ENCODE measurements at places on chromosomes 5 and 9.

GRCh38 chr9:126334721-126335621, 8.3 kb downstream of the MVB12B start:
- DNase-seq, result no peak

DNA sequence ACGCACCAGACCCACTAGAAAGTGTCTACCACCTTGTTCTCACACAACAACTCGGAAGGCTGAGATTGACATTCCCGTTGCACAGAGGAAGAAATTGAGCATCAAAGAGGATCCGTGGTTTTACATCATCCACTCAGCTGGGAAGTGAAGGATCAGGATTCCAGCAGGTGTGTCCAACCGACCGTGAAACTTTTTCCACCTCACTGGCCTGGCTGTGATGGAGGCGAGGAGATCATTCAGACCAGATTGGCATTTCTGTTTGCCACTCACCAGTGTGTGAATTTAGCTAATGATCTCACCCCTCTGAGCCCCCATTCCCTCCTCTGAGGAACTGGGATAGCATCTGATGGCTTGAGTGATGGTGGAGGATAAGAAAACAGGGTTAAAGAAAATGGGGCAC, 46.7 kb upstream of the CPLX2 start:
- no peak for DNase-seq

GRCh38 chr5:40318395-40318794, 361.3 kb upstream of the PTGER4 start:
- DNase-seq, result no peak

- peak; percentile 6 for DNase-seq
Measured at GRCh38 chr5:38369692-38370091, 111.3 kb downstream of the EGFLAM start.

DNA sequence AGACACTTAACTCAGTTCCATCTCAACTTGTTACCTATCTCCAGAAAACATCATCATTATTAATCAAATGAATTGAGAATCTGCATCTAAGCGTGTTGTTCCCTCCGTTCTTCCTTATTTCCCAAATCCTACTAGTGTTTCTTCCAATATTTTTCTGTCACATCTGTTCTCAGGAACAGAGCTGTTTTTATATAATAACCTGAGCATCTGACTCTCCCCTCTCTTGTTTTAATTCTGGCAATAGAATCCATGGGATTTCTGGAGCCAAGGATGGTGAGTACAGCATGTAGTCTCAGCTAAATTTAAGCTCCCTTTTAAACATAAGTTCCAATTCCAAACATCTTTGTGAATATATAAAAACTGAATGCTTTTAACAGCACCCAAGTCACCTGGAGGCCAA, 558.3 kb downstream of the DTWD2 start:
- no peak for DNase-seq

DNA sequence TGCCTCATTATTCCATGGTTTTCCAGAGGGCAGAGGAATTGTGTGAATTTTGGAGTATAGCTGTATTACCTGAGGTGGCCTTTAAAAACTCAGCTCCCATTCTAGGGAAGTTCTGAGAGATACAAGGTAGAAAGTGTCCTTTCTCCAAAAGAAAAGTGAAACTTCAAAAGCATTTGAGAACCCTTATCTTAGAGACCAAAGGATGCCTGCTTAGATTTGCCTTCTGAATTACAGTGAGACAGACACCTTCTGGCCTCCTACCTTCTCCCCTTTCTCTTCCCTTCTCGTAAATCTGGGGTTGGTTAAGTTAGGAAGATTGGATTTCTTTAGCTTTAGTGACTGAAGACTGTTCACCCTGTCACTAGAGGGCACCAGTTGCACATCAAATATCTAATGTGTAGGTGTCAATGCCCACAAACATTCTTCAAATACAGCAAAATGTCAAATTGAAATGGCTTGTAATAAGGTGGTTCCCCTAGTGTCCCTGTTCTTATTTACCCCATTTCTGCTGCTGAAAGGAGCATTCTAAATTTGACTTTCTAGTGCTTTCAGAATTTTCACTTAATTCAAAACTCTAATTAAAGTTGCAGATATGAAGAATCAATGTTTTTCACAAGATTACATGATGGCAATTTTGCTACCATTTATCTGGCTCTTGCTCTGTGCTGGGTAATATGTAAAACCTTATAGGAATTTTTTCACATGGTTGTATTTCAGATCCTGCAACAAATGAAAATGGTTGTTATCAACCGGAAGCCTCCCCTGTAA, 46.7 kb downstream of the PRRC1 start:
- peak; percentile 17 for DNase-seq

- no peak for DNase-seq
Measured at GRCh38 chr5:112154940-112155686, 264.0 kb downstream of the EPB41L4A start.

DNA sequence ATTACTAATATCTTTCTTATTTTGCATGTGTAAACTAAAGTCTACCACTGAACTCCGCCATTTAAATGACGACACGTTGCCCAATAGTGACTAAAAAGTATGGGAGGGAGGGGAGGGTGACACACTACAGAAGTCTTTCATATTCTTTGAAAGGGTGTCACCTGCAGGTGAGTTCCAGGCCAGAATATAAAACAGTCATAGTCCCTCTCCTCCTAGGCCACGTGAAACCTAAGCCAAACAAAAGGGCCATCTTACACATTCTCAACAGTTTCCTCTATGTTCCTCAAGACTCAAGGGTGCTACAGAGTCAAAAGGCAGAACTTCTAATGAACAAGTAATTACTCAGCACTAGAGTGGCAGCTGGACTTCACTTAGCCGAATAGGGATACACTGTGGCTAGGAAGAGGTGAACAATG, 6.4 kb downstream of the CEMIP2 start:
- DNase-seq, result no peak

- DNase-seq, result no peak
Measured at GRCh38 chr9:130034570-130034969, 8.4 kb downstream of the FNBP1 start.

- DNase-seq, result no peak
Measured at GRCh38 chr5:176902911-176903664, 3.9 kb upstream of the HK3 start.

- DNase-seq, result peak; percentile 68
Measured at GRCh38 chr9:127578952-127579853, 32.9 kb upstream of the STXBP1 start.

DNA sequence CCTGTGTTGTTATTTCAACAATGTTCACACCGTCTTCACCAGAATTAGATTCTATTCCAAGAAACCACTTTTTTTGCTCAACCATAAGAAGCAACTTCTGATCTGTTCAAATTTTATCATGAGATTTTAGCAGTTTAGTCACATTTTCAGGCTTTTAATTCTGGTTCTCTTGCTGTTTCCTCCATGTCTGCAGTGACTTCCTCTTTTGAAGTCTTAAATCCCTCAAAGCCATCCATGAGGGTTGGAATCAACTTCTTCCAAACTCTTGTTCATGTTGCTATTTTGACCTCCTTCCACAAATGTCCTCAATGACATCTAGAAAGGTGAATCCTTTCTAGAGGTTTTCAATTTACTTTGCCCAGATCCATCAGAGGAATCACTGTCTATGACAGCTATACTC, 25.7 kb upstream of the ENTREP1 start:
- DNase-seq, result no peak

DNA sequence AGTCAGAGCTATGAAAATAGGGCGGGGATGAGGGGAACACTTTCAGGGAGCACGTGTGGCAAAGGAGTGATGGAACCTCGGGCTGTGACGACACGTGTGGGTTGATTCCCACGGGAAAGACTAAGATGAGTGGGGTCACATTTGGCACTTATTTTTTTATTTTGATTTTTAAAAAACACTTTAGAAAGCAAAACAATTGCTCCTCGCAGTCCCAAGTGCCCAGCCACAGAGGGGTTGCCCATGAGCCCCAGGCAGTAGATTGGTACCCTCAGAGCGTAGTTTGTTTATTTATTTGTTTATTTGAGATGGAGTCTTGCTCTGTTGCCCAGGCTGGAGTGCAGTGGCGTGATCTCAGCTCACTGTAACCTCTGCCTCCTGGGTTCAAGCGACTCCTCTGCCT, 69.7 kb downstream of the WNK2 start:
- DNase-seq, result no peak

GRCh38 chr5:68343421-68343826, 127.9 kb downstream of the PIK3R1 start:
- DNase-seq, result no peak

GRCh38 chr9:77820293-77820954, 172.3 kb upstream of the GNA14 start:
- DNase-seq, result no peak

GRCh38 chr9:70405808-70406433, 8.5 kb downstream of the KLF9 start:
- DNase-seq, result no peak

- DNase-seq, result no peak
Measured at GRCh38 chr9:129586245-129586644, 34.7 kb downstream of the C9orf50 start.

- DNase-seq, result no peak
Measured at GRCh38 chr5:14237317-14238086, 94.4 kb downstream of the TRIO start.

GRCh38 chr5:59133764-59134261, 550.9 kb downstream of the RAB3C start:
- DNase-seq, result peak; percentile 93

- DNase-seq, result no peak
Measured at GRCh38 chr5:172906436-172906835, 52.8 kb upstream of the RPL26L1 start.

- no peak for DNase-seq
Measured at GRCh38 chr5:180172447-180173197, 36.4 kb downstream of the RASGEF1C start.

DNA sequence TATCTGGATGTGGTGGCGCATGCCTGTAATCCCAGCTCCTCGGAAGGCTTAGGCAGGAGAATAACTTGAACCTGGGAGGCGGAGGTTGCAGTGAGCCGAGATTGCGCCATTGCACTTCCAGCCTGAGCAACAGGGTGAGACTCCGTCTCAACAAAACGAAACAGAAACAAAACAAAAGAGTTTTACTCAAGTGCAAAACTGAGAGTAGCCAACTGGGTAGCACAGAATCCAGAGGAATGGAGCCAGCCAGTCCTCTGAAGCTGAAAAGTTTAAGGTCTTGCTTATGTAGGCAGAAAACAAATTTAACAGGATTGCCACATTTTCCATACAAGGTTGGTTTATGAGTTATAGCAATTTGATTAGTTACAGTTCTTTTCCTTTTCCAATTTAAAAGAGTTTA, 32.0 kb downstream of the SPIN1 start:
- DNase-seq, result no peak

DNA sequence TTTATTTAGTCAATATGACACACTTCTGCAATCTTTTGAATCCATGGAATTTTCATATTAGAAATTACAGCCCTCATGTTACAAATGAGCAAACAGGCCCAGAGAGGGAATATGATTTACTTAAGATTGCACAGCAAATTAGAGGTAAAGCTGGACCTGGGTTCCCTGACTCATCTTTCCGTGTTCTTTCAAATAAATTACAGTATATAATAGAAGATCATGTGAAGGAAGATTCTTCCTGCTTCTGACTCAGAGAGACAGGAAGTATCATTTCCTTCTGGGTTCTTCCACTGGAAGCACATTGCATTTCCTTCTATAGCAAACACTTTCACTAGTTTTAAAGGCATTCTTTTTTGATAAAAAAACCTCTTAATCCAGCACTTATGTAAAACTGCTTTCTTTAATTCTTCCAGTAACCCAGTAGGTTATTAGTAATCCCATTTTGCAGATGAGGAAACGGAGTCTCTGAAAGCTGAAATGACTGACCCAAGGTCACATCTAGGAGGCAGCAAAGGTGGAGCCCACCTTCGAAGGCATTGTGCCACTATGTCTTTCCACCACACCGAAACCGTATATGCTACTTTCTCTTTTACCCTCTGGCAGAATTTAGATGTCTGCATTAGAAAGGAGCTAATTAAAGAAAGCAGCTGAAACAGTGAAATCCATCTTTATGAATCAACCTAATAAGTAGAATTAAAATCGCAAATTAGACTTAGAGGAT, 566.7 kb upstream of the KLF4 start:
- DNase-seq, result no peak

DNA sequence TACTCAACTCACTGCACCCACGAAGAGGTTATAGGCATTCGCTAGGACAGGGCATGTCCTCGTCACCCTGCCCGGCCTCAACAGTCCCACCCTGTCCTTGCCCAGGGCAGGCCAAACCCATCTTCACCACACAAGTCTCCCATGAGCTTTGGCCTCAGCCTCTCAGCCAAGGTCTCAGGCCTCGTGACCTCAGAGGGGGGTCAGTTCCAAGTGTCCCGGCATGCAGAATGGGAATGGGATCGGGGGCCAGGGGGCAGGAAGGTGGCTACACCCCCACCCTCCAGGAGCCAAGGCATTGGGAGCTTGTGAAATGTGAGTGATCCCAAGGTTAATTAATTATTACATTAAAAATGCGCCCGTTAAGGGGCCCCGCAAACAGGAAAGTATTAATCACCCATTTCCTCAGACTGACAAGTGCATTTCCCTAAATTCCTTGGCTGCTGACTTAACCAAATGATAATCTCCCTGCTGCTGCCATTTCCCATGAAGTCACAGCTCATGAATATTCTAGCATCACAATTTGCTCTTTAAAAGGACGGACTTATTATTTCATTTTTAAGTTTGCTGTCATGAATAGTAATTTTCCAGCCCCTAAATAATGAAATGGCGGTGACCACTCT, 8.0 kb upstream of the UBAC1 start:
- no peak for DNase-seq

- peak; percentile 73 for DNase-seq
Measured at GRCh38 chr9:98908897-98909634, 34.6 kb upstream of the COL15A1 start.

DNA sequence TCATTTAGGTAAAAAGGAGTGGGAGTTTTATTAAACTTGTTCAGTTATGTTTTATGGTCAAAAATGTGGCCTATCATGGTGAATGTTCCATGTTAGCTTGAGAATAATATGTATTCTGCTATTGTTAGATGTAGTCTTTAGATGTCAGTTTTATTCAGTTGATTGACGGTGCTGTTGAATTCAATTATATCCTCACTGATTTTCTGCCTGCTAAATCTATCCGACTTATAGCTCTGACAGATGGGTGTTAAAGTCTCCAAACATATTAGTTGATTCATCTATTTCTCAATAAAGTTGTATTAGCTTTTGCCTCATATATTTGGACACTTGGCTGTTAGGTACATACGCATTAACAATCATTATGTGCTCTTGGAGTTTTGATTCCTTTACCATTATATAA, 49.0 kb upstream of the ALDH1A1 start:
- no peak for DNase-seq

GRCh38 chr9:79013715-79014610, 557.8 kb upstream of the TLE4 start:
- DNase-seq, result no peak

GRCh38 chr5:73814233-73814846, 188.3 kb downstream of the ARHGEF28 start:
- no peak for DNase-seq

Measured in fibroblast of skin of left biceps (primary cell).